ENCODE measurements at places on chromosomes 3 and 15.

GRCh38 chr3:160372780-160373179 is 26.2 kb downstream of the IFT80 start:
- no peak for DNase-seq

DNA sequence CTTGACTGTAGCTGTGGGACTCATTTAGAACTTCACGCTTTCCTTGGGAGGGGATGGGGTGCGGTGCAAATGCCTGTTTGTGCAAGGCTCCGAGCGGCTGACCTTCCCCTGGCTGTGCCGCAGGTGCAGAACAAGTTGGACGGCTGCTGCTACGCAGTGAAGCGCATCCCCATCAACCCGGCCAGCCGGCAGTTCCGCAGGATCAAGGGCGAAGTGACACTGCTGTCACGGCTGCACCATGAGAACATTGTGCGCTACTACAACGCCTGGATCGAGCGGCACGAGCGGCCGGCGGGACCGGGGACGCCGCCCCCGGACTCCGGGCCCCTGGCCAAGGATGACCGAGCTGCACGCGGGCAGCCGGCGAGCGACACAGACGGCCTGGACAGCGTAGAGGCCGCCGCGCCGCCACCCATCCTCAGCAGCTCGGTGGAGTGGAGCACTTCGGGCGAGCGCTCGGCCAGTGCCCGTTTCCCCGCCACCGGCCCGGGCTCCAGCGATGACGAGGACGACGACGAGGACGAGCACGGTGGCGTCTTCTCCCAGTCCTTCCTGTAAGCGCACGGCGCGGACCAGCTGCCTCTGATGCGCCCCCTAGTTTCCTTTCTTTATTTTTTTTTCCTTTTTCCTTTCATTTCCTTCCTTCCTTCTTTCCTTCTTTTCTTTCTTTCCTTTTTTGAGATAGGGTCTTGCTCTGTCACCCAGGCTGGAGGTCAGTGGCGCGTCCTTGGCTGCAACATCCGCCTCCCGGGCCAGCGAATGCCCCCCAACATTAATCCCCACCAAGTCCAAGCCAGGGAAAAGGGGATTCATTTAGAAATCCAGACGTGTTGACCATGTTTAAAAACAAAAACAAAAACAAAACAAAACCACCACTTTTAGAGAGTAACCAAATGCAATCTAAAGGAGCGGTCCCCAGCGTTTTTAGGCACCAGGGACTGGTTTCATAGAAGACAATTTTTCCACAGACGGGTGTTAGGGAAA is 42.7 kb downstream of the EIF2AK4 start:
- peak; percentile 21 for DNase-seq

GRCh38 chr3:76930712-76931111 is 109.2 kb upstream of the ROBO2 start:
- DNase-seq: no peak

DNA sequence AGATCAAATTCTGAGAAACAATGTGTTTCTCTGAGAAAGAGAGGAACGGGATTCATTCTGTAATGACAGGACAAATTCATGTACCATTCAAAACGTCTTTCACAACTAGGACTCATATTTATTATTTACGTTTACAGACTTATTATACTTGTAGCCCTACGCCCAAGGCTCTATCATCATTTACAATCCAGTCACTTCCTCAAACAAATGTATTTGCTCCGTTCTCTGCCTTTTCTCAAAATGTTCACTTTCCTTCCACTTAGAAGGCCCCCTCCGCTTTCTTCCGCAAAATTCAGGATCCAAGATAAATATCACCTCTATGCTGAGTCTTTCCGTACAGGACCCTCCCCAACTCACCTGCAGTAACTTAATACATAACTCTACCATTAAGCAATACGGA is 745 bp downstream of the RSL24D1 start:
- DNase-seq: no peak

- DNase-seq: no peak
Measured at GRCh38 chr15:90620379-90621067, 90.8 kb downstream of the CRTC3 start.

DNA sequence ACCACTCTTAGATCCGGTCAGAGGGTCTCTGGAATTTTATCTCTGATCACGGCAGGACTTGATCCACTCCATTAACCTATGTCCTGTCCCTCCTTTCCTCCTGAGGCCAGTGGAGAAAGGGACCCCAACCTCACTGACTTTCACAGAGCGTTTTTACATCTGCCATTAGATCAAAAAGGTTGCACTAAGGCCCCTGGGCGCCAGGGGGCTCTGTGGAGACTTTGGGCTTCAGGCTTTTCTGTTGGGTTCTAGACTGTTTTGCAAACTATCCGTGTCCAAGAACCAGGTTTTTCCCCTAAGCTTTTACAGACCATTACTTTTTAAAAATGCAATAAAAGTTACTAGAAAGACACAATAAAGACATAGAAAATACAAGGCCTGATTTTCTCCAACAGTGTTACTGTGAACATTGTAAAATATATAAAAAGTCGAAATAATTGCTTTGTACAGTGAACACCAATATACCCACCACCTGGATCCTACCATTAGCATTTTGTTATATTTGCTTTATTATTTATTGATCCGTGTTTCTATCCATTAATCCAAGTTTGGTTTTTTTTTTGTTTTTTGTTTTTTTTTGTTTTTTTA is 159.7 kb downstream of the POLR2M start:
- DNase-seq: peak; percentile 56

DNA sequence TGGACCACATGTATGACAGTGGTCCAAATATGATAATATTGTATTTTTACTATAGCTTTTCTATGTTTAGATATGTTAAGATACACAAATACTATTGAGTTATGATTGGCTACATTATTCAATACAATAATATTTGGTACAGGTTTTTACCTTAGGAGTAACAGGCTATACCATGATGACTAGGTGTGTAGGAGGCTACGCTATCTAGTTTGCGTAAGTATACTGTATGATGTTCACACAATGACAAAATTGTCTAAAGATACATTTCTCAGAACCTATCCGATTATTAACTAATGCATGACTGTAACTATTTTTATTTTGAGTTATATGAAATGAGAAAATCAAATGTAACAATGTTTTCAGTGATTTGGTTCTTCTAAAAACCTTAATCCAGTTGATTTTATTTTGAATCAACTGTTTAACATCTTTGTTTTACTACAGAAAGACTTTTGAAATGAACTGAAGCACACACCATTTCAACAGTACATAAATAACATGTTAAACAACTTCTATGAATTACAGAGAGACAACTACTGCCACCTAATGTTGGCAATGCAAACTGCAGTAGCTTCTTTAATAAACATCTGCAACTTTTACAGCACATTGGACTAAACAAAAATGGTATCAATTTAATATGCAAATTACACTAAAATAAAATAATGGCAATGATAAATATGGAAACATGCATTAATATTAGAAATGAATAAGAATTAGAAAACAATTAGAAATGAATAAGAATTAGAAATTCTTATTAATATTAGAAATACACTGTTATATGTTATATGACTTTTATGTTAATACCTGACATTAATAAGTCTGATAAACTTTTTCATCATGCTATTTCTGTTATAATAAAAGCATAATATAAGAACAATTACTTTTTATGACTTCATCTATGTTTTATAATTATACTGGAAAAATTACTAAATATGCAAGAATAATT is 255.7 kb downstream of the MBNL1 start:
- DNase-seq: peak; percentile 33

DNA sequence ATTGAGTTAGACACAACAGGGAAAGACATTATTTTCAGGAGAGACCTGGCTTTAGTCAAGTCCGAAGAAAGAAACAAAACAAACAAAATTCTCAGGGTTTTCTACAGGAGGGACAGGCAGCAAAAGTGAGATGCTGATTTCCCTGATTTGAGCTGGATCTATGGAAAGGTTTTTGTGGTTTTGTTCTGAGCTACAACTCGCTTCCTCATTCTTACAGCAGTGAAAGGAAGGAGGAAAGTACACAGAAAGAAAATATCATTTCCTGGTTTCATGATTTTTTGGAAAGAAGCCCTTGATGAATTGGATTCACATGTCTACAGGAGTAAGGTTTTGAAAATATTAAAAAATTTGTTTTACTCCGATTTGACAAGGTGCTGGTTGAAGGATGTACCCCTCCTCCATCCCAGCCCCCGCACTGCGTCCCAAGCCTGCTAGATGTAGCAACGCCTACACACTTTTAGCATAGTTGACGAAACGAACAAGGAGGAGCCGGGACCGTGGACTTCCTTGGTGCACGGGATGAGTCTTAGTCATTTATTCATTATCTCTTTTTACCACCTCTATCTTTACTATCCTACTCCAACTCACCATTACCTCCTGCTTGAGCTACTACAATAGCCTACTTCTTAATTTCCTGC is 10.8 kb downstream of the PRICKLE2 start:
- no peak for DNase-seq

GRCh38 chr3:151591441-151591840 is 130.6 kb upstream of the IGSF10 start:
- DNase-seq: no peak
